ENCODE measurements at places on chromosomes 5 and 9.
A peak's percentile ranks its signal among the peaks of the same experiment; 100 is the strongest.

DNA sequence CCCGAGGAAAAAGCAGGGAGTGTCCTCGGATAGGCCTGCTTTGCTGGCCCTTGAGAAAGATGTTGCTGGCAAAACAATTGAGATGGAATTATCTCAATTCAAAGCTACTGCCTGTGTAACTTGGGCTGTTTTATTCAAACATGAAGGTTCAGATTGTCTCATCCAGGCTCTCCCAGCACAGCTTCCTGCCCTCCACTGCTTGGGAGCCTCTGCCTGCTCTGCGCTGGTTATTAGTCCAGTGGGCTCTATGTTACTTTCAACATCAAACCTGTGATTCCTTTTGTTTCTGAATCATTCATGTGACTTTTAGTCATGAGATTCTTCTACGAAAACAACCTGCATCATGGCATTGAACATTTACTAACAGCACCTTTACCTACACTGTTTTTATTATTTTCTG, 123.2 kb downstream of the SNCAIP start:
- DNase-seq, result no peak

- no peak for DNase-seq
These were observed 247.9 kb upstream of the IRX1 start for GRCh38 chr5:3347741-3348140.

- DNase-seq, result no peak
These were observed 7.9 kb upstream of the MED10 start for GRCh38 chr5:6386271-6386670.

- no peak for DNase-seq
These were observed 64.2 kb downstream of the SNCAIP start for GRCh38 chr5:122376250-122376649.

DNA sequence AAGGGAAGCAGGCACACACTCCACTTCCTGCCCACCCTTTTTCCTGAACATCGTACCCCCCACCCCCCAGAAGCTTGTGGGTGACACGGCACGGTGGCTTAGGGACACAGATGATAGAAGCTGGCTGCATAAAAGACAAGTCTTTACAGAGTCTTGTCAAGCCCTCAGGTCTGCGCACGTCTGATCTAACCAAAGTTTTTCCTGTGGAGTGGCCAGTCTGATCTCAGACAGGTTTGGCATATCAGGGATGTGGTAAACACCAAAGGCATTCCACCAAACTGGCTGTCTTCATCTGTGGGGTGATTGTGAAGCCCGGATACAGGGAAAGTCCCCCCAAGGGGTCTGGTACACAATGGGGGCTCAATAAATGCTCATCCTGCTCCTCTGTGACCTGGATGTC, 50.0 kb downstream of the CRB2 start:
- no peak for DNase-seq

DNA sequence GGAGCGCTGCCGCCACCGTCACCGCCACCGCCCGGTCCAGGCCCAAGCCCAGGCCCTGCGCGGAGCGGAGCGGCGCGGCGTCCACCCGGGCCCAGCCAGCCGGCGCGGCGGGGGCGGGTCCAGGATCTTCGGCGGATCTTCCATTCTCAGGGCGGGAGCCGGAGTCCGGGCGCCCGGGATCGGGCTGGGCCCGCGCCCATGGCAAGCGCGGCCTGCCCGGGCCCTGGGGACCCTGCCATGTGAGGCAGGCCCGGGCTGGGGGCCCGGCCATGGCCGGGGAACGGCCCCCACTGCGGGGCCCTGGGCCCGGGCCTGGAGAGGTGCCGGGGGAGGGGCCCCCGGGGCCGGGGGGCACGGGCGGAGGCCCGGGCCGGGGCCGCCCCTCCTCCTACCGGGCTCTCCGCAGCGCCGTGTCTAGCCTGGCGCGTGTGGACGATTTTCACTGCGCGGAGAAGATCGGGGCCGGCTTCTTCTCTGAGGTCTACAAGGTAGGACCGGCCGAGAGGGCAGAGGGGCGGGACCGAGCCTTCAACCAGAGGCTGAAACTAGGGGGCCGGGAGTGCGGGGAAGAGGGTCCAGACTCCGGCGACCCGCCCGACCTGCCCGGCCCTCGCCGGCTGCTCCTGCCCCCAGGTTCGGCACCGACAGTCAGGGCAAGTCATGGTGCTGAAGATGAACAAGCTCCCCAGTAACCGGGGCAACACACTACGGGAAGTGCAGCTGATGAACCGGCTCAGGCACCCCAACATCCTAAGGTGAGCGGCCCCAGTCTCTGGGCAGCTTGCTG, 482 bp downstream of the TESK1 start:
- DNase-seq, result peak; percentile 67
